Muscle of arm (tissue), 14 donors: ENCODE measurements at places on chromosomes 1 and 21. TPM values are rescaled to one million over a fixed set of nuclear protein-coding genes. Genes with fewer than 3 reads are reported as not detected.

The PHTF1 gene
- 11.1 TPM for polyA plus RNA-seq

DNA sequence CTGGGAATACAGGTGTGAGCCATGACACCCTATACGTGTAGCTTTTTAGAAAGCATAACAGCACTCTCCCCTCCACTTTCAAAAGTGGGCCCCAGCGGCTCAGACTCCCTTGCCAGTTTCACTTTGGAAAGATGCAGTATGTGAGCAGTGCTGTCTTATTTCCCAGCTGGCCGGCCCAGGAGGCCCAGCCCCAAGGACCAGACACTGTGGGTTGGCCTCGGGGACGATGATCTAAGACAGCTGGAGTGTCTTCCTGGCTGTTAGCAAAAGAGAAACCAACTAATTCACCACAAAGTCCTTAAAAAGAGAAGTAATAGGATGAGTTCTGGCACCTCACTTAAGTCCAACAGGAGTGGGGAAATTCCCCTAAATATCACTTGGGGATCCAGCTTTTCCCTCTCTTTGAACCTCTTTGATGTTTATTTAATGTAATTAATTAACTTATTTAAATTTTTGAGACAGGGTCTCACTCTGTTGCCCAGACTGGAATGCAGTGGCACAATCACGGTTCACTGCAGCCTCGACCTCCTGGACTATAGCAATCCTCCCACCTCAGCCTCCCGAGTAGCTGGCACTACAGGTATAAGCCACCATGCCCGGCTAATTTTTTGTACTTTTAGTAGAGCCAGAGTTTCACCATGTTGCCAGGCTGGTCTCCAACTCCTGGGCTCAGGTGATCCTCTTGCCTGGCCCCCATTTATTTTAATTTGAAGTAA is 17.6 kb upstream of the CLIC4 start:
- DNase-seq, result no peak

GRCh38 chr1:228323401-228323800 is 83.2 kb downstream of the TRIM11 start:
- DNase-seq, result no peak

The CD34 gene
- polyA plus RNA-seq, result 173 TPM

DNA sequence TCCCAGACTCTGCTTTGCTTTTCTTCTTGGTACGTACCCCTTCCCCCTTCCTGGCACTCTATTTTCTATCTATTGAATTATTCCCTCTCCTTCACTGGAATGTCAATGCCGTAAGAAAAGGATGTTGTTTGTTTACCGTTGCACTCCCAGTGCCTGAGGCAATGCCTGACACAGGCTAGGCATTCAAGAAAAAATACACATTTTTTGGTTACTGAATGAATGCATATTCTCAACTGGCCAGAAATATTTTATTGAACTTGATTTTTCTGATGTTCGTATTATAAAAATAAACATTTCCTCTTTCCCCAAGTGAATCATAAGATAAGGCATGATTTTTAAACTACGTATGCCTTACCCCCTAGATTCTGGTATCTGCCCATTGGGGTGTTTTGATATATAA is 41.2 kb downstream of the GNG12 start:
- DNase-seq, result no peak

DNA sequence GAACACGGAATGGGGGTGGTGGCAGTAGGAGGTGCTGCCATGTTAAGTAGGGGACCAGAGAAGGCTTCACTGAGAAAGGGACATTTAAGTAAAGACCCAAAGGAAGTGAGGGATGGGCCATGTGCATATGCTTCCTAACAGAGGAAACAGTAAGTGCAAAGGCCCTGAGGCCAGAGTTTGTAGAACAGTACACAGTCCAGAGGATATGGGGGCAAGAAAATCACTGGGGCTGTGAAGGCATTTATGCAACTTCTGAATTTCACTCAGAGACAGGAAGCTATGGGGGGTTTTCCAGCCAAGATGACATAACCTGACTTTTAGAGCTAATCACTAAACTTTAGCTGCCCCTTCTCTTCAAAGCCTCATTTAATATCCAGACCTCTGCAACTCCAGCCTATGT is 202.5 kb upstream of the EDN2 start:
- no peak for DNase-seq

DNA sequence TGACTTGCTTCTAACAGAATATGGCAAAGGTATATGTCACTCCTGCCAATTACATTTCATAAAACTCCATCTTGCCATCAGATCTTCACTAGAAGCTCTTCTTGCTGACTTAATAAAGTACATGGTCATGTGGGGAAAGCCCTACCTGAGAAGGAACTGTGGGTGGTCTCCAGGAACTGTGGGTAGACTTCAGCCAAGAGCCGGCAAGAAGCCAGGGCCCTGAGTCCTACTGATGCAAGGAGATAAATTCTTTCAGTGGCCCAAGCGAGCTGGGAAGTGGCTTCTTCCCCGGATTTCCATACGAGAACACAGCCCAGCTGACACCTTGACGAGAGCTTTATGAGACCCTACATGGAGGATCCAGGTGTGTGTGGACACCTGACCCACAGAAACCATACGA is 228.7 kb downstream of the SMYD3 start:
- DNase-seq, result no peak

GRCh38 chr1:12173631-12174121 is 6.9 kb downstream of the TNFRSF1B start:
- DNase-seq, result no peak

DNA sequence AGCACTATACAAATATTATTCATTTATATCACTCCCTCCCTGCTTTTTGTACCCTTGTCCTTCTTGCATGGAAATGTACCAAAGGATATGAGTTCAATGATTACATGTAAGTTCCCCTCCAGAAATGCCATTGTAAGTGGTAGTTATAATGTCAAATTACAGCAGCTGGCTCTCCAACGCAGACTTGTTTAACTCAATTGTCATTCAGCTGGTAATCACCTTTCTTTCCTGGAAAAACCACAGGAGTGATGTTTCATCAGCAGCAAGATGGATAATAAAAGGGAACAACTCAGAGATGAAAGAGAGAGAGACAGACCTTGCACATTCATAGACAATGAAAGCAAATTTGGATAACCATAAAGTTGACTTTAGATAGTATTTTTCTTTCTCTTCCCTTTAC is 578.6 kb upstream of the PBX1 start:
- DNase-seq, result no peak

- DNase-seq, result no peak
These were observed 87.8 kb downstream of the TRIM11 start for GRCh38 chr1:228318823-228319241.

The CLEC20A gene
- polyA plus RNA-seq, result not detected

The LENEP gene
- polyA plus RNA-seq, result not detected

DNA sequence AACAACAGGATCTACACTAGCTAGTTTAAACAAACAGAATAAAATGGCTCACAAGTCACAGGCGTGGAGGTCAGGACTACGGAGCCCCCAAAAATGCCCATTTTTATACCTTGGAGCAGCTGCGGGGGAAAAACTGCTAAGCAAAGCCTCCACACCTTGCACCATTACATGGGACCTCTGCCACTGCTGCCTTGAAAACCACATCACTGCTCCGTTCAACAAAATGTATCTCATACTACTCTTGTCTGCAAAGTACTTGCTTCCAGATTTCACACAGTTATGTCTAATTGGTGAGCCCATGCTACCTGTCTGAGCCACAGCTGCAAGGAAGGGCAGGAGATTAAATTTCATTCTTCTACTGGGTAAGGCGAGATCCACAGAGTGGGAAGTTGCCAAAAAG is 24.4 kb downstream of the MRPL39 start:
- no peak for DNase-seq

The ACOT11 gene
- polyA plus RNA-seq, result not detected

- no peak for DNase-seq
These were observed 3.7 kb downstream of the TARBP1 start for GRCh38 chr1:234475167-234475793.

DNA sequence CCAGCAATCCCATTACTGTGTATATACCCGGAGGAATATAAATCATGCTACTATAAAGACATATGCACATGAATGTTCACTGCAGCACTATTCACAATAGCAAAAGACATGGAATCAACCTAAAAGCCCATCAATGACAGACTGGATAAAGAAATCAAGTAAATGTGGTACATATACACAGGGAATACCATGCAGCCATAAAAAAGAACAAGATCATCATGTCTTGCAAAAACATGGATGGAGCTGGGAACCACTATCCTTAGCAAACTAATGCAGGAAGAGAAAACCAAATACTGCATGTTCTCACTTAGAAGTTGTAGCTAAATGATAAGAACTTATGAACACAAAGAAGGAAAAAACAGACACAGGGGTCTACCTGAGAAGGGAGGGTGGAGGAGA is 6.4 kb upstream of the ANGPTL3 start:
- DNase-seq, result no peak

- peak; percentile 65 for DNase-seq
These were observed 453 bp downstream of the DRAM2 start for GRCh38 chr1:111139324-111139955.

DNA sequence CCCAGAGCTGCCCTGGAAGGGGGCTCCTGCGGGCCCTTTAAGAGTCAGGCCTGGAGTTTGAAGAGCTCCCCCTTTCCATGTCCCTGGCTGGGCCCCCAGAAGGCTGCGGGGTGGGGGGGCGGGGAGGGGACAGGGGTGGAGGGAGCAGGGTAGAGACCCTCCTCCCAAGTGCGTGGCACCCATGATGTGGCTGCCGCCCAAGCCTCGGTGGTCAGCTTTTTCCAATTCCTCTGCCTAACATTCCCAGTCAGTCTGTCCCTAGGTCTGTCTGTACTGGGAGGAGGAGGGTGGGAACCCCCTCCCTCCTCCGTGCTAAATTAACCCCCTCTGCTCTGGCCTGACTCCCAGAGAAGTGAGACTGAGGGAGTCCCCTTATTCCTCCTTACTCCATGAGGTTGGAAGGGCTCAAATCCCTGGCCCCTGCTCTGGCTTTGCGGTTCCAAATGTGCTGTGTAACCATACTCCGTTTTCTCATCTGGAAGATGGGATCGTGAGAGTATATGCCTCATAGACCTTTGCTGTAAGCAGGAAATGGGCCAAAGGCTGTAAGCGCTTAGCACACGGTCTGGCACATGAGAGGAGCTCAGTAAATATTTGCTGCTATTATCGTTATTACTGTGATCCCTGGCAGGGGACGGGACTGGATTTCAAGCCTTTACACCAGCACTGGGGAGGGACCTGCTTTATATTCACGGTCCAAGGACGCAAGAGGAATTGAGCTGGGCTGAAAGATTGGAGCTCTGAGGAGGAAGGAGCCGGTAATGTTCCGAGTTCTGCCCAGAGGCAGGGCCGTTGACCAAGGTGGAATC is 658 bp upstream of the COL16A1 start:
- DNase-seq, result peak; percentile 86

- DNase-seq, result no peak
These were observed 50.9 kb downstream of the ITPKB start for GRCh38 chr1:226688056-226688748.

The CR1L gene
- polyA plus RNA-seq, result not detected

DNA sequence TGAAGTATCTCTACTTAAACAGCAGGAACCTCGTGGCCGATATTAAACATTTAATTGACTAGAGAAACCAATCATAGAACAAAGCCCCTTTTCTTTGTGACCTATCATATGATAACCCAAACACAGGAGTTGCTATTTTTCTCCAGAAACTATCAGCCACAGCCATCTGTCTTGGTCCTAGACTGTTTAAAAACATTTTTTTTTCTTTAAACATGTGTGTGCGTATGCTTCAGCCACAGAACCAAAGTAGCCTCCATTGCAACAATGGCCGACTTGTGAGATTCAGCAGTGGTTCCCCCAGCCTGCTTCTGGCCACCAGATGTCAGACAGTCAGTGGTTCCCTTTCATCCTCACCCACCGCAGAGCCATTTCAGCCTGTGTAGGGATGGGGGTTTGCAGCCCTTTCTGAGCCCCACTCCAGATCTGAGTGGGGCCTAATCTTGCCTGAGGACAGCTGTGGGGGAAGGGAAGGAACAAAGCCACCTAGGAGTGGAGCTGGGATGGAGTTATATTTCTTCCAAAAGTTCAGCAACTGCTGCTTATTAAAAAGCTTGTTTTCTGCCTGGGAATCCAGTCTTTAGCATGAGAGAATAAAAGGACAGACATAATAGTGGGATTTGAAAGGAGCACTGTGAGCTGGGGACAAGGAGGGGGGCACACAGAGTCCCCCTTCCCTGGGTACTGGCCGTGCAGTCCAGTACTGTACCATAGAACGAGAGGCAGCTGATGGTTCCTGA is 11.7 kb upstream of the IGSF3 start:
- no peak for DNase-seq

The ANXA9 gene
- 5.3 TPM for polyA plus RNA-seq

- DNase-seq, result no peak
These were observed 174.8 kb upstream of the SYT6 start for GRCh38 chr1:114328361-114328904.

GRCh38 chr1:28111157-28111556 is 22.7 kb upstream of the EYA3 start:
- DNase-seq, result no peak

GRCh38 chr1:226738995-226739695 is at the start of gene ITPKB:
ITPKB (minus strand) TSS chr1:226739282; CDS start chr1:226737458, 1,824 bp downstream.
- peak; percentile 87 for DNase-seq

GRCh38 chr1:178868706-178869105 is 2.2 kb downstream of the ANGPTL1 start:
- DNase-seq, result no peak

The KCNJ9 gene
- polyA plus RNA-seq, result 0.05 TPM

DNA sequence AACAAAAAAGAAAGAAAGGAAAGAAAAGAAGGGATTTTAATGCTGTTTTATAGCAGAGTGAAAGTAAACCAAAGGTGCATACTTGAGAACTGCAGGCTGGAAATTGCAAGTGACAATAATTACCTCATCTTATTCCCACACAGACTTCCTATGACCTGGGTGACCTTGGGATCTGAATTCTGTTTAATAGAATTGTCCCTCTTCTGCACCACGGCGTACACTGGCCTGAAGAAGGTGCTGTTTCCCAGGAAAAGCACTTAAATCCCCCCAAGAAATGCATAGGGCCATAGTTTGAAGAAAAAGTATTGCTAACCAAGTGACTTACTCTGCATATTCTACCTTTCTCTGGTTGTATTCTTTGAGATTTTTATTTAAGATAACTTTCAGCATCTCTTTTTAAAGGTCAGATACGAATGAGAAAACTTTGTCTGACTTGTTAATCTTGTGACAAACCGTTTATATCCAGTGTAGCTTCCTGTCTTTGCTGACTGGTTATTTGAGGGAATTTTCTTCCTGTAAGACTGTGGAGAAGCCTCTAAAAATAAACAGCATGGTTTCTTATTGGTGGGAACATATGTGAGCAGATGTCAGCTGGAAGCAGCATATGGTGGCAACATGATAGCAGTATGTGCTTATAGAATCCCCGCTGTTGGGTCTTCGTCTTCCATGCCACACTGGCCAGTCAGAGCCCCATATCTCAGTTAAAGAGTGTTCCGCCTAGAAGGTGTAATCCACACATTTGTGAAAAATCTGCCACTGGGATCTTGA is 16.3 kb downstream of the TGFB2 start:
- DNase-seq, result no peak

The TLCD4 gene
- 10.0 TPM for polyA plus RNA-seq

The BGLAP gene
- 1.00 TPM for polyA plus RNA-seq

The CAMTA1 gene
- polyA plus RNA-seq, result 41.8 TPM

GRCh38 chr1:109918671-109919070 is 8.0 kb downstream of the CSF1 start:
- DNase-seq, result no peak

The FALEC gene
- polyA plus RNA-seq, result 2.0 TPM
